RCC 7860 (cell line): ENCODE measurements at places on chromosomes 13 and 19.

GRCh38 chr13:94121686-94122085 is 357.8 kb downstream of the DCT start:
- peak; percentile 79 for DNase-seq

DNA sequence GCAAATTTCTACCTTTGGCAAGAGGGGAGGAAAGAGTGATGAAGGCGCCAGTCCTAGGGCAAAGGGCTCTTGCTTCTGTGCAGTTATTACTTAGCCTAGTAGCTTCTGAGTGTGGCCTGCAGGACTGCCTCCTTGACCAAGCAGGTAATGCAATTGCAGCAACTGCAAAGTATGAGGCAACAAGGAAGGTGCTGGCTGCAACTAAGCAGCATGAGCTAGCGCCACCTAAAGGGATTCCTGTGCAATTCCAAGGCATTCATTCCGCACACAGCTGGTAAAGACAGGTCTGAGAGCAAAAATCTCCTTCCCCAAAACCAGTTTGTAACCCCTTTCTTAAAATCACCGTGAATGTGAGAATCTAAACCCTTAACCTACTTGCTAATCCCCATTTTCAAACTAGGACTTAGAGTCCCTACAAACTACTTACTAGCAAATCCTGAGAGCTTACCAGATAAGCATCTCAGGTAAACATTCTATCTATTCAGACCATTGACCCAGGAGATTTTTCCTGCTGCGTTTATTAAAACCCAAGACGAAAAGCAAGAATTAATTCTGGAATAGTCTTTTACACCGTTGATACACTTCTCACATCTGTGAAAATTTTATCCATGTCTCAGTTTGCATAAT is 62.9 kb downstream of the DCT start:
- DNase-seq = peak; percentile 19

DNA sequence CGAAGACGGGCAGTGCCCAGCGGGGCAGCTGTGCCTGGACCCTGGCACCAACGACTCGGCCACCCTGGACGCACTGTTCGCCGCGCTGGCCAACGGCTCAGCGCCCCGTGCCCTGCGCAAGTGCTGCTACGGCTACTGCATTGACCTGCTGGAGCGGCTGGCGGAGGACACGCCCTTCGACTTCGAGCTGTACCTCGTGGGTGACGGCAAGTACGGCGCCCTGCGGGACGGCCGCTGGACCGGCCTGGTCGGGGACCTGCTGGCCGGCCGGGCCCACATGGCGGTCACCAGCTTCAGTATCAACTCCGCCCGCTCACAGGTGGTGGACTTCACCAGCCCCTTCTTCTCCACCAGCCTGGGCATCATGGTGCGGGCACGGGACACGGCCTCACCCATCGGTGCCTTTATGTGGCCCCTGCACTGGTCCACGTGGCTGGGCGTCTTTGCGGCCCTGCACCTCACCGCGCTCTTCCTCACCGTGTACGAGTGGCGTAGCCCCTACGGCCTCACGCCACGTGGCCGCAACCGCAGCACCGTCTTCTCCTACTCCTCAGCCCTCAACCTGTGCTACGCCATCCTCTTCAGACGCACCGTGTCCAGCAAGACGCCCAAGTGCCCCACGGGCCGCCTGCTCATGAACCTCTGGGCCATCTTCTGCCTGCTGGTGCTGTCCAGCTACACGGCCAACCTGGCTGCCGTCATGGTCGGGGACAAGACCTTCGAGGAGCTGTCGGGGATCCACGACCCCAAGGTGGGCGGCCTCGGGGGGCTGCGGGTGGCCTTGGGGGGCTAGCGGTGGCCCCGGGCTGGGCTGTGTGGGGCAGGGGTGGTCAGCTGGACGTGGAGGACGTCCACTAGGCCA is 4.8 kb downstream of the GRIN3B start:
- no peak for DNase-seq

- DNase-seq = no peak
Measured at GRCh38 chr19:53004242-53004641, 9.5 kb upstream of the ERVV-1 start.

DNA sequence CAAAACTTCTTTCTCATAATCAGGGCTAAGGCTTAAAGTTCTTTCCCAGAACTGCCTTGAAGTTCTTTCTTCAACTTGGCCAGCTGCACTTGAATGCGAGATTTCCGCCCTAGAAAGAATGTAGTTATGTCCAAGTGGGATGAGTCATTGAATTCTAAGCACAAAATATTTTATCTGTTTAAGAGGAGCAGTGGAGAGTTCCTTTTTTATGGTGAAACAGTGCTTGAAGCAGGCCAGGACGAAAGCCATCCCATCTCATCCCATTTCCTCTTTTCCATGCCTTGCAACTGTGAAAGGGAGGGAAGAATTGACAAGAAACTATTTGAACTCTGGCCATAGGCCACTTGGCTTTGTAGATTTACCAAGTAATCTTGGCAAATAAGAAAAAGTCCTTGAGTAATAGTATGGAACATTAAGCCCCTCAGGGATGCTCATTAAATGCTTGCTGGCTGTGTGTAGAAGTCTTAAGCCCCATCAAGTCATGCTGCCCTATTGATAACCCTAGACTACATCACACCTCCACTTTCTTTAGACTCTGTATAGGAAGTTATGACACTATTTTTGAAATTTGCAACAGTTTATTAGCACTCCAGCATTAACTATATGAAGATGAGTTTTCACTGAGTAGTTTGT is 174.5 kb downstream of the KCTD12 start:
- DNase-seq = peak; percentile 10

- peak; percentile 52 for DNase-seq
Measured at GRCh38 chr19:17855280-17856152, 4.2 kb upstream of the RPL18A start.

DNA sequence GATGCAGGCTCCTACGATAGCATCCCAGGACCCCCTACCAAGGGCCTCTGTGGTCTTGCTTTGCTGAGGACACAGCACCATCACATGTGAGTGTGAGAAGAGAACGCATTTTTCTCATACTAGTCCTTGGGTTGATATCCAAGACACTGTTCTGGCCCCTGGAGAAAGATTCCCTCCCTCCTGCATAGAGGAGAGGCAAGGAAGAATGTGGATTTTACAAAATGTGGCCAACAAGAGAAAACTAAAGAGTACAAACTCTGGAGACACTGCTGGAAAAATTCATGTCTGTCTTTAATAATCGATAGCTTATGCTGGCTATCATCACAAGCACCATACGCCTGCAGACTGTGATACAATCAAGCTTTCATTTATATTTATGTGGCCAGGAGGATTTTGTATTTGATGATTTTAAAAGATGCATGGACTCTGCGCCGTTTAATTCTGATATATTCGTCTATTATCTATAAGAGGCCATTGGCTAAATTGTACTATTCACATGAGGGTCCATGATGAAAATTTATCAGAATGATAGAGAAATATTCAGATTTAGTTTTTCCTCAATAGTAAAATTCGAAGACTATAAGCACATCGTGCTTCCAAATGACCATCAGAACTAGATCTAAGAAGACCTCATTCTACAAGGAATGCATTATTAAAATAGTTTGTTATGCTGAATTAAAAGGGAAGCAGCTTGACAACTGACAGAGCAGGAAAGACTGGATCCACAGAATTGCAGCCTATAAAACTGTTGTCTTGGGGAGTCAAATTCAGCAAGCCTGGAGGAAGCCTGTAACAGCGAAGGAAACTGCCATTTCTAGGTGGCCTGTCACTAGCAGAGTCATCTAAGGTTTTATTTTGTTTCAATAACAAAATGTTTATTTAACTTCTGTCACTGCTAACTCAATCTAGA is 578.7 kb downstream of the DIAPH3 start:
- DNase-seq = no peak

DNA sequence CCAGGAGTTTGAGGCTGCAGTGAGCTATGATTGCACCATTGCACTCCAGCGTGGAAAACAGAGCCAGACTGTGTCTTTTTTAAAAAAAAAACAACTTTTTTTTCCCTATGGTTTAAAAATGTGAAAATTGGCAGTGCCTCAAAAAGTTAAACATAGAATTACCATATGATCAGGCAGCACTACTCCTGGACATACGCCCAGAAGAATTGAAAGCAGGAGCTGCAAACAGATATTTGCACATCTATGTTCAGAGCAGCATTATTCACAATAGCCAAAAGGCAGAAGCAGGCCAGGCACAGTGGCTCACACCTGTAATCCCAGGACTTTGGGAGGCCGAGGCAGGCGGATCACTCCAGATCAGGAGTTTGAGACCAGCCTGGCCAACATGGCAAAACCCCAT is 3.8 kb upstream of the RETN start:
- DNase-seq = no peak

DNA sequence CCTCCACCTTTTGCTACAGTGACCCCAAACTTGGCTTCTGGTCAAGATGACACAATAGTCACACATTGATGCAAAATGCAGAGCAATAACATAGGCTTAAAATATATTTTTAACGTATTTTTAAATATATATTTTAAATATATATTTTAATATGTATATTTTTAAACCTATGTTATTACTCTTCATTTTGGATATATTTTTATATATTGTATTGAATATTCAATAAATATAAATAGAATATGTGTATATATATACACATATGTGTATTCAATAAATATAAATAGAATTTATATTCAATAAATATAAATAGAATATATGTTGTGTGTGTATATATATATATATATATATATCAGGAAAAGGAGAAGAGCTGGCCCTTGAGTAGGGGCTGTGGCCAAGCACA is 115.6 kb downstream of the POU4F1 start:
- no peak for DNase-seq

DNA sequence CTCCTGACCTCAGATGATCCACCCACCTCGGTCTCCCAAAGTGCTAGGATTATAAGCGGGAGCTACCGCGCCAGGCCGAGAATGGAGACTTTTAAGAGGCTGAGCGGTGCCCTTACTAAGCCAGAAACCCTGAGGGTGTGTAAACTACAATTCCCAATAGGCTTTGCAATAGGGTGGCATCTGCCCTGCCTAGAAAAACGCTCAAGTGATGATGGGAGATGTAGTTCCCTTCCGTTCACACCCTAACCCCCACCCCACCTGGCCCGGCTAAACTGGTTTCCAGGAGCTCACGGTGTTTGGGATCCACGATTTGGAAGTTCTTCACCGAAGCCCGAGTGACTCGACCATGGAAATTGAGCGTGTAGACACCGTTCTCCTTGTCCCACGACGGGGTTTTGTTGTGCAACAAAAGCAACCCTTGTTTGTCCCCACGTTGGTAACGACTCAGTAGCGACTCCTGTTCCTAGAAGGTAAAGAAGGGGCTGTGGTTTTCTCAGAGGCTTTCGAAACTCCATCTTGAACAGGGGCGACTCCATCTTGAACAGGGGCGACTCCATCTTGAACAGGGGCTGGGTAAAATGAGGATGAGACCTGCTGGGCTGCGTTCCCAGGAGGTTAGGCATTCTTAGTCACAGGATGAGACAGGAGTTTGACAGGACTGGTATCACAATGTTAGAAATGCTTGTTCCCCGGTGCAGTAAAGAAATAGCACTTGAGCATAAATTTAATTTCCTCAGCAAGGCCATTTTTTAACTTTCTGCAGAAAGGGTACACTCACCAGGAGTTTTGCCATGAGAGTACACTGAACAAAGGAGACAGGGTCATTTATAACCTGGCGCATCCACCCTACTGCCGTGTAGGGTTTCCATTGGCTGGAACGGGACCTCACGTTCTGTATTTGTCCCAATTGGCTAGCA is 9.8 kb downstream of the PPP1R15A start:
- no peak for DNase-seq
